Stimulated activated CD4-positive, alpha-beta T cell treated with anti-CD3 and anti-CD28 coated beads, Interleukin-1b, Interleukin-23, amount 100 ng/mL, for 4 hours (primary cell): ENCODE measurements at places on chromosomes 12 and 14.

- DNase-seq = peak; percentile 64
These were observed 6.4 kb upstream of the ZNF385A start for GRCh38 chr12:54390668-54391551.

DNA sequence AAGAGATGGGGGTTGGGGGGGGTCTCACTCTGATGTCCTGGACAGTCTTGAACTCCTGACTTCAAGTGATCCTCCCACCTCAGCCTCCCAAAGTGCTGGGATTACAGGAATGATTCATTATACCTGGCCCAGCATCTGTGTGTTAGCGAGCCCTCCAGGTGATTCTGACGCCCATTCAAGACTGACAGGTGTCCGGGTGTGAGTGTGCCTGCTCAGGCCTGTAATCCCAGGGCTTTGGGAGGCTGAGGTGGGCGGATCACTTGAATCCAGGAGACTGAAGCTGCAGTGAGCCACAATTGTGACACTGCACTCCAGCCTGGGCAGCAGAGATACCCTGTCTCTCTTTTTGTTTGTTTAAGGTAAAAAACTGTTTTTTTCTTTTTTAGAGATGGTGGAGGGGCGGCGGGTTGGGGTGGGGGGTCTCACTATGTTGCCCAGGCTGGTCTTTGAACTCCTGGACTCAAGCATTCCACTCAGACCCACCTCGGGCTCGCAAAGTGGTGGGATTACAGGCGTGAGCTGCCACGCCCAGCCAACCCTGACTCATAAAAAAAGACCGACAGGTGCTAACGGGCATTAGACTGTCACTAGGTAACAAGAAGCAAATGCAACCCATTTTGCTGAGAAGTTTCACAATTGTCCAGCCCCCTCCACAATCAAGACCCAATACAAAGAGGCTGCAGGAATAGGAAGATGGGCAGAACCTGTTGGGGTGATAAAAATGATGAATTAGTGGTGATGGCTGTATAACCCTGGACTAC is 4.7 kb downstream of the VSIG10 start:
- no peak for DNase-seq

- peak; percentile 41 for DNase-seq
These were observed 127.3 kb upstream of the CCND2 start for GRCh38 chr12:4145990-4146859.

DNA sequence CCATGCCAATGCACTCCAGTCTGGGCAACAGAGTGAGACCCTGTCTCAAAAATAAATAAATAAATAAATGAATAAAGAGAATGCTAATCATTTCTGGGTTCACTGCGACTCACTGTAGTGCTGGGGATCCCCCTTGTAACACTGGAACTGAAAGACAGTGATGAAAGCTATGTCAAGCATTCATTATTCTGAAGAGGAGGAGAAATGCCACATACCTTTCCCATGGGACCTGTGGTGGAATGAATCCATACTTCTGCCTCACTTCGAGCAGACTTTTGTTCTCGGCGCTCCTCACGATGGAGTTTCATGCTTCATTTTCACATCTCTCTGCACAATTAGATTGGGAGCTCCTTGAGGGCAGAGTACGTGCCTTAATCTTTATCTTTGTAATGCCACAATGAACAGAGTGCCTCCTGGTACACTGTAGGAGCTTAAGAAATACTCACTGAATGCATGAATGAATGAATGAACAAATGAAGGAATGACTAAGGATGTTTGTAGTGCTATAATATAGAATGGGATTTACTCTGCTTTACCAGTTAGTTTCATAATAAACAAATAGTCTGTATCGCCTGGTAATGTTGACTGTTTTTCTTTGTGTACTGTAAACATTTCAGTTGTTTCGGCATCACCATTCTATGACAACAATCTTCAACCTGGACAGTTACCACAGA is 45.8 kb downstream of the DRAM1 start:
- no peak for DNase-seq

DNA sequence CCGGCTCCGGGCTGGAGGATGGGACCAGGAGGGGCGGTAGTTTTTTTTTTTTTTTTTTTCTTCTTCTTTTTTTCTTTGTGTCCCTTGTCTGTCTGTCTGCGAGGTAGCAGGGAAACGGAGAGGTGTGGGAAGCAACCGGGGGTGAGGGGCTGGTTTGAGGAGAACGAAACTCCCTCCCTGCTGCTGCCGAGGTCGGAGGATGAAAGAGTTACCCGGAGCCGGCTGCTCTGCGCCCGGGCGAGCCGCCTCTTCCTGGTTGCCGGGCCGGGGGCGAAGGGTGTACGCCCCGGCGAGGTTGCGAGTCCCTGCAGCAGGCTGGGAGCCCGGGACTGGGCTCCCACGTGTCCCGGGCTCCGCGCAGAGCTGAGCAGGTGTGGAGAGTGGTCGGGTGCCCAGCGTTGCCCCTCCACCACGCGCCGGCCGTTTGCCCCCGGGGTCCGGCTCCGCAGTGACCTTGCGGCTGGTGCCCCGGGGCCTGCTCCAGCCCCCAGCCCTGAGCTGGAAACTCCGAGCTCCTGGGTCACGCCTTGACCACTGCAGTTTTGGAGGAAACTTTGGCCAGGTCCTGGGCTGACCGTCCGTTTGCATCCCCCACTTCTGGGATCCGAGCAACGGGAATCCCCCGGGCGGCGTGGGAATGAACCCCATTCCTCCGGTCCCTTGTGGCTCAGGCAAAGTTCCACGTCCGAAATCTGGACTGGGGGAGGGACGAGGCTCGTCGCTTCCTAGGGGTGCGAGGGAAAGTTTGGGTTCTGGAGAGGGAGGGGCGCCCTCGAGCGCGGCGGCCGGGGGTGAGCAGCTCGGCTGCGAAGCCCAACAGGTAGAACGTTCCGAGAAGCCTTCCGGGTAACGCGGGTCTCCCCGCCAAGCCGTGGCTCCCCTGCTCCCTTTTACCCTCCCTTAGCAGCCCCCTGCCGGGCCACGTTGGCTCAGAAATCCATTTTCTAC is 1.3 kb downstream of the CHST11 start:
- DNase-seq = peak; percentile 44

- no peak for DNase-seq
These were observed 35.7 kb upstream of the DDX11 start for GRCh38 chr12:31037931-31038330.

DNA sequence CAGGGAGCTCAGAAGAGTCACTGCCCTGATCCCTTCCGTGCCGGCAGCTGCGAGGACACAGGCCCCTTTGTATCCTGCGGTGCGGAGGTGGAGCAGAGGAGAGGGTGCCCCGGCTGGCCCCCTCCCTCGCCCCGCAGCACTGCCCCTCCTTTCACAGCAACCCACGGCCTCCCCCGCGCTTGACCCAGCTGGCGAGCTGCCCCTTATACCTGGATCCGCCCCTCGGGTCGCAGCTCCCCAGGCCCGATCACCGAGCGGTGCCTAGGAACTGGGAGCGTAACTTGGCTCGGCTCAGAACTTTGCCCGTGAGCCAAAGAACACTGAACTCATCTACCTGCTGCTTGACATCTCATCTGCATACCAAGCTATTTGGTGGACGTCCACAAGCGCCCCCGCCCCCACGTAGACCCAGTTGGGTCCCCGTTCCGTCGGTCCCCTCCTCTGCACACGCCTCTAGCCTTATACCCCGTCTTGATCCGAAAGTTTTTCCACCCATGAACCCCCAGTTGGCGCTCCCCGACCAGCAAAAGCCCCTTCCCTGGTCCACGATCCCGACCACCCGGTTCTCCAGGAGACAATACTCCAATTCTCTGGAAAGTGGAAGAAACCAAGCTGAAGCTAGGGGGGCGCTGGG is 697 bp upstream of the DNAJC14 start:
- peak; percentile 15 for DNase-seq
